EH (cell line): ENCODE measurements at places on chromosomes 5 and 9.

DNA sequence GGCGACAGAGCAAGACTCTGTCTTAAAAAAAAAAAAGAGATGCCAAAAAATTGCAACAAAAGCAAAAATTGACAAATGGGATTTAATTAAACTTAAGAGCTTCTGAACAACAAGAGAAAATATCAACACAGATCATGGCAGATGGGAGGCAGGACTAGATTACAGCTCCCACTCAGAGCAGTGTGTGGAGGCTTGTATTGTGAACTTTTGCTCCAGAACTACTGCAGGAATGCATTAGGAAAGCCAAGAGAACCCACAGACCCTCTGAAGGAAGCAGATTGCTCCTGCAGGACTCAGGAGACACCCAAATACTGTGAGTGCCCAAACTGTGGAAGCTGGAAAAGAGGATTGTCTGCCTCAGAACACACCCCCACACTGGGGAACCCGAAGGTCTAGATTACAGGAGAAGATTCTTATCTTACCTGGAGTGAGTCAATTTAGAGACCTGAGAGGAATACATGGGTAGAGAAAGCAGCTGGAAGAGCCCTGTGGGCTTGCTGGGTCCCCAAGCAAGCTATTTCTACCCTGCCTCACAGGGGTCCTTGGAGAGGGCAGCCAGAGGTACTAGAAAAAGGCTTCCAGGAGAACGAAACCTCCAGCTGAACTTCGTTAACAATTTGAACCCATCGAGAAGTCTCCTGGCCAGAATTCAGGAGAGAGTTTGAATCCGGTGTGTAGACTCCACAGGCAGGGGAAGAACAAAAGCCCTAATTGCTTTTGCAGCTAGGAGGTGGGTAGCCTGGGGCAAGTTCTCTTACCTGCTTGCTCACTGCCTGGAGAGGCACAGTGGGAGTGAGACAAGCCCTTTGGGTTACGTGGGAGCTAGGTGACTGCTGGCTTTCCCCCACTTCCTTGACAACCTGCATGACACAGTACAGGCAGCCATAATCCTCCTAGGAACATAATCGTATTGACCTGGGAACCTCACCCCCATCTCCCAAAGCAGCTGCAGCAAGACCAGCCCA, 593.4 kb upstream of the RGMB start:
- no peak for DNase-seq

DNA sequence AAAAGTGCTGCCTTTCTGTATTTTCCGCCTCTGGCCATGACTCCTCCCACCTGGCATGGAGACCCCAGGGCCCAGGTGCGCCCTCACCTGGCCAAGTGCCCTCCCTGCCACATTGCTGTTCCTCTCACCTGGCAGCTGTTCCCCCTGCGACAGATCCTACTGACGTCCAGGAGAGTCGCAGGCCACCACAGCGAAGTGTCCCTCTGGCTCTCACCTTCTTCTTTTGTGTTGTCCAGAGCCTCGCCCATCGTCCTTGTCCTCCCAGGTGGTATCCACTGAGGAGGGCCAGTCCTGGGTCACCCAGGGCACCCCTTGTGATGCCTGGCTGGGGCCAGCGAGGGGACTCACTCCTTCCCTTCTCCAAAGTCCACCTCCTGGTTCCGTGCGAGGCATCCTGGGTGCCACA, 2.6 kb downstream of the NKD2 start:
- no peak for DNase-seq

DNA sequence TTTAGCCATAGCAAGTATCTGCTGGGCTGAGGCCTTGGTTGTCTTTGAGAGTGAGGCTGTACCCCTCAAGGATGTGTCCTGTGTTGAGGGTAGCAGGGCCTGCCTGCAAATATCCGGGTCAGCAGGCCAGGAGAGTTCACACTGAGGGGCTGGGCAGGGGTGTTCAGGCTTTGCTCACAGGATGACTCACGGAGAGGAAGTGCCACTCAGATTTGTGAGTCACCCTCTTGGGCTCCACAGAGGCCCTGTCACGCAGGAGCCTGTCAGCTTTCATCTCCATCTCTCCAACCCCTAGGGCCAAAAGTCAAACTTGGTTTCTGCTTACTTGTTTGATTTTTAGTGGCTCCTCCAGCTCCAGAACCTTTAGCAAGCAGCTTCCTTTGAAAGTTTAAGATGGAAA, 211.5 kb downstream of the SEC61B start:
- peak; percentile 98 for DNase-seq

DNA sequence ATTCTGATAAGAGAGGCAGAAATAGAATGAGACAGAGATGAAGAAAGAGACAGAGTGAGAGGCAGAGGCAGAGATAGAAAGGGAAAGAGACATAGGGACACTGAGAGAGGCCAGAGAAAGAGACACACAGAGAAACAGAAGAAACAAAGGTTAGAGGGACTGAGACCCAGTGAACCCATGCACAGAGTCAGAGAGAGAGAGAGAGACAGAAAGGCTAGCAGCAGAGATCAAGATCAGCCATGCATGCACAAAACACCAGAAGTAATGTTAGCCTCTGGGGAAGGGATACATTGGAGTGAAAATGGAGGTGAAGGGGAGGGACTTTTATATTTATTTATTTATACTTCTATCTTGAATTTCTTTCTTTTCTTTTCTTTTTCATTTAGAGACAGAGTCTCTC, 14.1 kb upstream of the SPARC start:
- DNase-seq, result no peak

- DNase-seq, result no peak
Measured at GRCh38 chr5:63286724-63287123, 675.5 kb downstream of the HTR1A start.

DNA sequence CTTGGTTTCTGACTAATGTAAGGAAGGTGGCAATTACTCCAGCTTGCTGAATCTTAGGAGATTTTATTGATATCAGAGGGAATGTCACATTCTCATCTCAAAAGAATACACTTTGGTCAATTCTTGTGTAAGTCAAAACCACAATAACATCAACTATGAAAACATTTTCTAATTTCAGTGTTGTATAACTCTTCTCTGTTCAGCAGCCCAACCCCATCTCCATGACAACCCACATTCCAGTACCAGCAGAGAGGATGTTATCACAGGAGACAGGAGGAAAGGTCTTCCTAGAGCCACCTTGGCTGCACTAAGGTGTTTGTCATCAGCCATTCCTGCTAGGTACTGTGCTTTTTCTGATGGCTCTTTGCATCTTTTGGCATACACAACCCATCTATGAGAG, 529.1 kb upstream of the BRINP1 start:
- peak; percentile 18 for DNase-seq

DNA sequence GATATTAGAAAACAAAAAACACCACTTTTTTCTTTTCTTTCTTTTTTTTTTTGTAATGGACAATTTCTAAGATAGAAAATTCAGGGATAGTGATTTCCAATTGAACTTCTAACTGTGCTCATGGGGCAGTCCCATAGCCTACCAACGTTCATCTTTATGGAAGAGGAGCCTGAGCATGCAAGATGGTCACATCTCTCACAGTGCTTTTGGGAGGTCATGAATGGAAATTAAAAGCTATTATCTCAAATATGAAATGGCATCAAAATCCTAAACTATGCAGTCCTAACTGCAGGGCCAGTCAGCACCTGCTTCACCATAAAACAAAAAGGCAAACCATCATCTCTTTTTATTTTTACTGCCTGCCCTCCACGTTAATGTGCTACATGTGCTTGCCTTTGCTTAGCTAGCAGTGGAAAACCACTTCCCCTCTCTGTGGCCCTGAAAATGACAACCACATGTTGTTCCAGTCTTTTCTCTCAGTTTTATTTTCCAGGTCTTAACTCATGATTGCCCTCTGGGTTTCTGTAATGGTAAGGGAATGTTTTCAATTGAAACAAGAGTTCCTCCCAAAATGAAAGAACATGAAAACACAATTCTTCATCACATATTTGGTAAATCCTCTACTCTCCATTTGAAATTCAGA, 16.7 kb downstream of the IFNB1 start:
- peak; percentile 68 for DNase-seq

GRCh38 chr5:31361234-31361633, 167.7 kb downstream of the CDH6 start:
- DNase-seq, result peak; percentile 94

- no peak for DNase-seq
Measured at GRCh38 chr9:126546036-126546435, 67.7 kb upstream of the LMX1B start.

- DNase-seq, result no peak
Measured at GRCh38 chr5:172444626-172445365, 9.5 kb downstream of the SH3PXD2B start.

DNA sequence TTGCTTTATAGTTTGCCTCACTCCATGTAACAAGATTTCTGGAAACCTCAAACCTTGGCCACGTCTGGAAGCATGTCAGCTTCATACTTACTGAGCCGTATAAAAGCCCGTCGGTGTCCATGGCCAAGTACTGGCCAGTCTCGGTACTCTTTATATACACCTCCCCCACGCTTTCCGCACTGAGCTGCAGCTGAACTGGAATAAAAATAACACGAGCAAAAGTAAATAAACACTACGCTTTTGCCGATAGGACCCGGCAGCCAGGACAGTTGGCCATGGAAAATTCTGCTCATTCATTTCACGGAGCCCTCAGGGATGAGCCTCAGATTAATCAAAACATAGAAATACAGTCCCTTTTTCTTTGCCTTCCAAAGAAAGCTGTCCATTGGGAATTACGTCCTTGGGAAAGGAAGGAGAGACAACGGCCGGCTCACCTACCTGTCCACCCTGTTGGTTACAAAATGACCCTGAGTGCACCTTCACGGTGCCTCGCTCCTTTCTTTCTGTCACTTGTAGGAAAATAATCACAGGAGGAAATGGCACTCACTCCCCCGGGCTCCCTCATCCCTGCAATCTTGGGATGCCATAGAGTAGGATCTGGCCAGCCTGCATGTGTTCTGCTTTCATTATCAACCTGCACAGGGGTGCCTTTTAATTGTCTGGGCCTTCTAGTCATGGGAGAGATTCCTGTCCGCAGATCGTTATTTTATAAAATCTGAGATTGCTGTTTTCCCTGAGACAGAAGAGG, 85.1 kb downstream of the FGF1 start:
- DNase-seq, result peak; percentile 94

GRCh38 chr5:170301149-170301548, 3.6 kb upstream of the LCP2 start:
- DNase-seq, result no peak

- no peak for DNase-seq
Measured at GRCh38 chr9:131505012-131505411, 2.3 kb downstream of the POMT1 start.

GRCh38 chr9:133075925-133076630, 14.3 kb downstream of the CEL start:
- peak; percentile 94 for DNase-seq

DNA sequence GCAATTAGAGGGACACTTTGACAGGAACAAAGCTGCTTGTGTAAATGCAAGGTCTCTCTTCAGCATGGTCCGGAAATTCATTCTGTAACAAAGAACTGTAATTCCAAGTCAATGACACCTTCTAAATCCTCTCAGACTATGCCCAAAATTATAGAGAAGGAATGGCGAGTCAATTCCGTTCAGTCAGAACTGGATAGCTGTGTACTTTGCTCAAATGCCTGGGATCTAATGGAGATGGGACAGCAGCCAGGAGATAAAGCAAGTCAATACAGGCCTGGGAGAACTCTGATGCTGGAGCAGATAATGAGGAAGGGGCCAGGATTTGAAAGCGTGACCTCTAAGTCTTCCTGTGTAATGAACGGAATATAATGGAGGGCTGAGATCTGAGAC, 96.4 kb upstream of the SPRY4 start:
- DNase-seq, result peak; percentile 30

DNA sequence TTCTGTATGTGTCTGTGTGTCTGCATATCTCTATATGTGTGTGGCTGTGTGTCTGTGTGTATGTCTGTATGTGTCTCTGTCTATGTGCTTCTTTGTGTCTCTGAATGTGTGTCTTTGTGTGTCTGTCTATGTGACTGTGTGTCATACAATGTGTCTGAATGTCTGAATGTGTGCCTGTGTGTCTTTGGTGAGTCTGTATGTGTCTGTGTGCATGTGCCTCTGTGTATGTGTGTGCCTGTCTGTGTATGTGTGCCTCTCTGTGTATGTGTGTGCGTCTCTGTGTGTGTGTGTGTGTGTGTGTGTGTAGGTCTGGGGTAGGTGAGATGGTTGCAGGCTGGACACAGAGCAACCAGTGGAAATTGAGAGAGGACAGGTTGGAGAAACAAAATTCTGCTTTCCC, 435.3 kb downstream of the ARHGEF28 start:
- DNase-seq, result no peak

DNA sequence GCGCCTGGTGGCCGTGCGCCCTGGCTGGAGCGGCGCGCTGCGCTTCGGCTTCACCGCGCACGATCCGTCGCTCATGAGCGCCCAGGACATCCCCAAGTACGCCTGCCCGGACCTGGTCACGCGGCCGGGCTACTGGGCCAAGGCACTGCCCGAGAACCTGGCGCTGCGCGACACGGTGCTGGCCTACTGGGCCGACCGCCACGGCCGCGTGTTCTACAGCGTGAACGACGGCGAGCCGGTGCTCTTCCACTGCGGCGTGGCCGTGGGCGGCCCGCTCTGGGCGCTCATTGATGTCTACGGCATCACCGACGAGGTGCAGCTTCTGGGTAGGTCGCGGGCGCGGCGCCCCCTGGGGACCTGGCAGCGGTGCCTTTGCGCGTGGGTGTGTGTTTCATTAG, 28.9 kb downstream of the NEURL1B start:
- no peak for DNase-seq

- no peak for DNase-seq
Measured at GRCh38 chr5:101932599-101932998, 363.5 kb downstream of the SLCO4C1 start.

GRCh38 chr9:18396102-18396728, 77.7 kb upstream of the ADAMTSL1 start:
- peak; percentile 46 for DNase-seq

- no peak for DNase-seq
Measured at GRCh38 chr9:70405808-70406433, 8.5 kb downstream of the KLF9 start.

- no peak for DNase-seq
Measured at GRCh38 chr9:89025553-89025952, 34.3 kb downstream of the S1PR3 start.

DNA sequence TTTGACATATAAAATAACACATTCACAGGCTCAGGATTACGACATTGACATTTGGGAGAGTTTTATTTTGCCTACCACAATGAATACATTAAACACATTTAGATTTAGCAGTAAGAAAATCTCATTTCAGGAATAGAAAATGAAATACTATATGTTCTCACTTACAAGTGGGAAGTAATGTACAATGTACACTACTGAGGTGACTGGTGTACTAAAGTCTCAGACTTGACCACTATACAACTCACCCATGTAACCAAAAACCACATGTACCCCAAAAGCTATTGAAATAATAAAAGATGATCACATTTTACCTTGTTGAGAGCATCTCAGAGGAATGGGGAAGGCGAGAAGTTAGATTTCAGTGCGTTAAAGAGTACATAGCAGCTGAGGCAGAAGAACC, 1202.4 kb upstream of the SEMA6A start:
- no peak for DNase-seq
